ENCODE measurements at places on chromosomes 2 and 18.

DNA sequence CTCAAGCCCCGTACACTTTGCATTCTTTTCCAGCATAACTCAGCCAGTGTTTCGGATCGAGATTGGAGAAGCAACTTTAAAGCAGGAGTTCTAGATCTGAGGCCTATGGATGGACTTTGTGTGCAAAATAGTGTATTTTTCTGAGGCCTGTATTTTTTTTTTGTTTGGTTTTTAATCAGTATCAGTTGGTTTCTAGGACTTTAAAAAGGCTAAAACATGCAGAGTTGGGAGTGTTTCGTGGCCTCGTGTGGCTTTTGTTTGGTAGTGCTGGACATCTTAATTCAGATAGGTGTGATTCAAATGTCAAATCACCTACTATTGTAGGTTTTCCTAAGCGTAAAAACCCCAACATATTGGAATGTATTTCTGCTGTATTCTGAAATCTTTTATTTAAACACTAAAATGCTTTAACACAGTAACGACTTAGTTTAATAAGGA is 282 bp upstream of the PUS10 start:
- DNase-seq, result no peak

DNA sequence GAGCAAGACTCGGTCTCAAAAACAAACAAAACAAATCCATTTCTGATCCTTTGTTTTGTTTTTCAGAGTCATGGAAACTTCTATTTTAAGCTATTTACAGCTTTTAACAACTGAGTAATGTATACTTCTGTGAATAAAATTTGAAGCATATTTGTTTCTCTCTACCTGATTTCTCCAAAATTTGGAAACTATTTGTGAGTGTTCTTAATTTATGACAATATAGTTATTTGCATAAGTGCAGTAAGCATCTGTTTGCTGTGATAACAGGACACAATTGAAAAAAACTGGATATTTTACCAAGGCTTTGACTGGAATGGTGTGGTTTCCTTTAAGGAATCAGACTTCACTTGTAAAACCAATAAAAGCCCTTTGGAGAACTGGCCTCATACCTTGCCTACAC is 53.3 kb upstream of the GULP1 start:
- no peak for DNase-seq

DNA sequence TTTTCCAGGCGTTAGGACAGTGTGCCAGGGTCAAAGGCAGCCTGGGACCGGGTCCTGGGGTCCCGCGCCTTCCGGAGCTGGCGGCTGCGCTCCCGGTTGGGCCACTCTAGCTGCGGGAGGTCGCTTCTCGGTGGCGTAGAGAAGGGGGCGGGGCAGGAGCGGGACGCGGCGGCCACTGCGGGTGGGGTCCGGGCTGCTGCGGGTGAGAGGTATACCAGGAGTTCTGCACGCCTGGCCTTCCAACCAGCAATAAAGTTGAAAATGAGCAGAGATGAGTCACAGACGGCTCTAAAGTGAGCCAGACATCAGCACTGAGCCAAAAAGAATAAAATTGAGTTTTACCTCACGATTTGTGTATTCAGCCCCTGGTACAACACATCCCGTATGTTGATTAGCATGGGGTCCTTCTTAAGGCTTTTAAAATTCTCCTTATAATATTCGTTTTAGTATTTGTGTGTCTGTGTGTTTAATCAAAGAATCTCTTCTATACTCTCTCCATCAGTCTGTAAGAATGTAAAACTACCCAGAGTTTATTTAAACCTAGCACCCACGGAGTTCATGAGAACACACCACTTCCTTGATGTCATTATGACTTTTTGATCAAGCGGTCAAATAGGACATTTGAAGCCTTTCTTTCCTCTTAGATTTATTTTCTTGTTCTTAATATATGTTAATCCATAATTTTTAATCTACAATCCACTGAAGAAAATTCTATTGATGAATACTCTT is at the start of gene C1GALT1C1L:
Gene C1GALT1C1L (minus strand): TSS at position 108 of the 729 bp plus-strand sequence. CDS start 107 bp downstream, at position 1.
- DNase-seq, result peak; percentile 22

GRCh38 chr2:241817126-241817820 is 8.3 kb downstream of the NEU4 start:
- DNase-seq, result no peak

GRCh38 chr18:73741946-73742345 is 405.7 kb downstream of the FBXO15 start:
- no peak for DNase-seq

DNA sequence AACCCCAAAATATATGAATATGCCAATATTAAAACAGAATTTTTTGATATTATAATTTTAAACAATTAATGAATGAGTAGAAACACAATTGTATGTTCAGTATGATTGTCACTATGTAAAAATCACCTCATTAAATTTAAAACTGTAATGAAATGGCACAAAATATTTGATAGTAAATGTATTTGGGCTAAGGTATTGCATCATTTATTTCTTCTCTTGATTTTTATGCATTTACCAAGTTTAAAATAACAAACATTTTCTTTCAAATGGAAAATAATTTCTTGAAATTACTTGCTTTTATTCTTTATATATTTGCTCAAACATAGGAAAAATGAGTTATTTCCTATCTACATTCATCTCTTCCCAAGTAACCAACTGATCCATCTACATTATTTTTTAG is 782.6 kb downstream of the KCNJ3 start:
- DNase-seq, result no peak

- DNase-seq, result no peak
These were observed 181.8 kb downstream of the PHLPP1 start for GRCh38 chr18:62897153-62897552.

- DNase-seq, result no peak
These were observed 160.2 kb downstream of the DPP4 start for GRCh38 chr2:161913865-161914264.

GRCh38 chr2:48980846-48981245 is 173.5 kb downstream of the FSHR start:
- DNase-seq, result no peak

DNA sequence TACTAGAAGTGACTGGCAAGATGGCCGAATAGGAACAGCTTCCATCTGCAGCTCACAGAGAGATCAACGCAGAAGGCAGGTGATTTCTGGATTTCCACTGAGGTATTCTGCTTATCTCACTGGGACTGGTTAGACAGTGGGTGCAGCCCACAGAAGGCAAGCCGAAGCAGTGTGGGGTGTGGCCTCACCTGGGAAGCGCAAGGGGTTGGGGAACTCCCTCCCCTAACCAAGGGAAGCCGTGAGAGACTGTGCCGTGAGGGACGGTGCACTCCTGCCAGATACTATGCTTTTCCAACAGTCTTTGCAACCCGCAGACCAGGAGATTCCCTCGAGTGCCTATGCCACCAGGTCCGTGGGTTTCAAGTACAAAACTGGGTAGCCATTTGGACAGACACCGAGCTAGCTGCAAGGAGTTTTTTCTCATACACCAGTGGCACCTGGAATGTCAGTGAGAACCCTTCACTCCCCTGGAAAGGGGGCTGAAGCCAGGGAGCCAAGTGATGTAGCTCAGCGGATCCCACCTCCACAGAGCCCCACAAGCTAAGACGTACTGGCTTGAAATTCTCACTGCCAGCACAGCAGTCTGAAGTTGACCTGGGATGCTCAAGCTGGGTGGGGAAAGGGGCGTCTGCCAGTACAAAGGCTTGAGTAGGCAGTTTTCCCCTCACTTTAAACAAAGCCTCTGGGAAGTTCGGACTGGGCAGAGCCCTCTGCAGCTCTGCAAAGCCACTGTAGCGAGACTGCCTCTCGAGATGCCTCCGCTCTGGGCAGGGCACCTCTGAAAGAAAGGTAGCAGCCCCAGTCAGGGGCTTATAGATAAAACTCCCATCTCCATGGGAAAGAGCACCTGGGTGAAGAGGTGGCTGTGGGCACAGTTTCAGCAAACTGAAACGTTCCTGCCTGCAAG is 40.1 kb downstream of the PLEK start:
- no peak for DNase-seq

- DNase-seq, result no peak
These were observed 755.5 kb downstream of the RNF144A start for GRCh38 chr2:7672685-7673071.

DNA sequence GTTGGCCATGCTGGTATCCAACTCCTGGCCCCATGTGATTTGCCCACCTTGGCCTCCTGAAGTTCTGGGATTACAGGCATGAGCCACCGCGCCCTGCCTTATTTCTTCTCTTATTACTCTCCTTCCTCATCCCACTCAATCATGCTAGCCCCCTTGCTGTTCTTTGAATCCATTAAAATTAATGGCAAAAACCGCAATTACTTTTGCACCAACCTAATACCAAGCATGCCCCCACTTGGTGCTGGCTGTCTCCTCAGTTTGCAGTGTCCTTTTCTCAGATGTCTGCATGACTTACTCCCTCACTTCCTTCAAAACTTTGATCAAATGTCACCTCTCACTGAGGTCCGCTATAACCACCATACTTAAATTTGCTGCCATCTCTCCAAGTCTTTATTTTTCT is 34.6 kb downstream of the DYTN start:
- DNase-seq, result no peak

DNA sequence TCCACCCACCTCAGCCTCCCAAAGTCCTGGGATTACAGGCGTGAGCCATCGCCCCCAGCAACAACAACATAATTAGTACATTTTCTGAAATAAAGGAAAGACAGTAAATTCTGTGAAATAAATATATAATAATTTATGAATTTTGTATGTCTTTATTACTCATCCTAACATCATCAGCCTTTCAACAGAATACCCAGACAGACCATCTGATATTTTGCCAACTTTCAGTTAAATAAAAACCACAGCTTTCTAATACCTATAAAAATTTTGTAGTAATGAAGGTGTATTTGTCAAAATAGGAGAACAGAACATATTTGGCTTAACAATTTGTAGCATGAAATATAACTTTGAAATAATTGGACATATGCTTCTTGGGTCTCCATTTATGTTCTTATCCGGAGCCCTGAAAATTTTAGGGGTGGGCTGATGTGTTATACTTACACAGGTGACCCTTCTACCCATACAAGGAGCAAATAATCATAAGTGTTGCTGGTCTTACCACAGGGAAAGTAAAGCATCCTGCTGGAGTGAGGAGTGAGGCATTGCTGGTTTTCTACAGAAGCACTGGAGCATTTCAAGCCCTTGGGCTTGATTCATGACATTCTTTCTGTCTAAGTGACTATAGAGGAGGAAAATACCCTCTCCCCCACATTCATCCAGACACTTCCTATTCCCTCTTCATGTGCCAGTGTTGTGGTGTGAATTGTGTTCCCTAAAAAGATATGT is 99.3 kb downstream of the SPOPL start:
- DNase-seq, result no peak

GRCh38 chr2:207764096-207764630 is 5.5 kb downstream of the FZD5 start:
- no peak for DNase-seq

DNA sequence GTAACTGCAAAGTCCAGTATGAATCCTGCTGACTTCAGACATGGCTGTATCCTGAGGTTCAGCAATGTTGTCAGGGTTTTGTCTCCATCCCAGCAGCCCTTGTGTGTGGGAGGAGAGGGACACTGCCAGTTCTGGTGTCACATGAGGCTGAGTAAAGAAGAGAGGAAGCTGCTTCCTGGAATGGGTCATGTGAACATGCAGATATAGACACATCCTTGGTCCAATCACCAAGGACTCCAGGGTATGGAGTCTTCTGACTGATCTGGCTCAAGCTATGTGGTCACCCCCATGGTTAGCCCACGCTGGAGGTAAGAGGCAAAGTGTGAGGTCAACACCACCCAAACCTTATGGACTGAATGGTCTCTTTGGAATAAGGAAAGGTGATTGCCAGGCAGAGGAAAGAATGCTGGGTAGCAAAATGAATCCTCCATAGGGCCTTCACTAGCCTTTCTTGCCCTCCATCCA is 134.4 kb upstream of the SLC1A4 start:
- no peak for DNase-seq

- DNase-seq, result no peak
These were observed 2.6 kb upstream of the HNRNPLL start for GRCh38 chr2:38605298-38605830.

- no peak for DNase-seq
These were observed 230.6 kb upstream of the EPAS1 start for GRCh38 chr2:46066601-46067000.

GRCh38 chr2:149915151-149915550 is 327.6 kb upstream of the MMADHC start:
- DNase-seq, result no peak

DNA sequence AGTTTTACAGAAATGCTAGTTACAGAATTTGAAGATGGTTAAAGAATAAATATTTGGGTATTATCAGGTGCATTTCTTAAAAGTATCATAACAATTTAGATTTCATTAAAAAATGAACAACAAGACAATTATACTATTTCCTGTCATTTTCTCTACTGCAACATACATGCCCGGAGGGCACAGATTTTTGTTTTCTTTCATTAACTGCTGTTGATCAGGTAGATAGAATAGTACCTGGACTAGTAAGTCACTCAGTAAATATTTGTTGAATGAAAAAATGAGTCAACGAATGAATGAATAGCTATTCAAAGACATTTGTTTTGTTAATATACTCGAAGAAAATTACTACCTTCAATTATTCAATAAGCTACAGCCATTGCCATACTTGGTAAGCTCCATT is 531.2 kb upstream of the VRK2 start:
- no peak for DNase-seq

DNA sequence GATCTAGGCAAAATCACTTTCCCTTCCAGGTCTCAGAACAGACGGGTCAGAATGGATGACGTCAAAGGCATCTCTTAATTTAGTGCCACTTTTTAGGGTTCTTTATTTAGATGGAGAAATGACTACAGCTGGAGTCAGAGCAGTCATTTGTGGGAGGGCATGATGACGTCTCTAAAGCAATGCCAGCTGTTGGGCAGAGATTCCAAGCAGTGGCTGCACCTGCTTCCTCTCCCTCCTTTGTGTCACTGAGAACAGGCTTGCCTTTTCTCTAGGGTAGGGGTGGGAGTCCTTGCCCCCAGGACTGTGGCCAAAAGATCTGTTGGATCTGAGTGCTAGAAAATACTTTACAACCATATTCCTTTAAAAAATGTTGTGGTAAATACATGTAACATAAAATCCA is 28.7 kb upstream of the SKOR2 start:
- DNase-seq, result no peak

DNA sequence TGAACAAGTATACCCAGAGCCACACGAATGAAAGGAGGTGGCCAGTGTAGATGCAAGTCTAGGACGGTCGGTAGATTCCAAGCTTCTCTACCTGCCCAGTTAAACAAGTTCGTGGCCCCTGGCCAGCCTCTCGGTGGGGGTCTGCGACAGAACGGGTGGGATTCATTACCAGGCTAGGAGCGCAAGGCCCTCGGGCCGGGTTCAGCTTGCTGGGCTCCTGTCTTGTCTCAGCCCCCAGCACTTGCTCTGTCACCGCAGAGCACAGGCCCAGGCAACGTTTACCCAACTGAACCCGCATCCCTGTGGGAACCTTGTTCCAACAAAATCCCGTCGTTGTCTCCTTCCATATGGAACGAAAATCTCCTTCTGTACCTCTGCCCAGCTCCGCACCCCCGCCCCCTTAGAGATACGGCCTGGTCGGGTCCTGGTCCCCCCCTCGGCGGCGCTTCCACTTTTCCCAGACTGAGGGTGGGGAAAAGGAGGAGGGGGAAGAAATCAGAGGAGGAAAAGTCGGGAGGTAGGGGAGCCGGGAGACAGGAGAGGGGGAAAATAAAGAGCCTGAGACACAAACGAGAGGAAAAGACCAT is 1.9 kb upstream of the EMX1 start:
- DNase-seq, result no peak
